Suppressor macrophage treated with lipopolysaccharide for 1 hour (primary cell): ENCODE measurements at places on chromosomes 1 and 21.
A peak's percentile ranks its signal among the peaks of the same experiment; 100 is the strongest.

DNA sequence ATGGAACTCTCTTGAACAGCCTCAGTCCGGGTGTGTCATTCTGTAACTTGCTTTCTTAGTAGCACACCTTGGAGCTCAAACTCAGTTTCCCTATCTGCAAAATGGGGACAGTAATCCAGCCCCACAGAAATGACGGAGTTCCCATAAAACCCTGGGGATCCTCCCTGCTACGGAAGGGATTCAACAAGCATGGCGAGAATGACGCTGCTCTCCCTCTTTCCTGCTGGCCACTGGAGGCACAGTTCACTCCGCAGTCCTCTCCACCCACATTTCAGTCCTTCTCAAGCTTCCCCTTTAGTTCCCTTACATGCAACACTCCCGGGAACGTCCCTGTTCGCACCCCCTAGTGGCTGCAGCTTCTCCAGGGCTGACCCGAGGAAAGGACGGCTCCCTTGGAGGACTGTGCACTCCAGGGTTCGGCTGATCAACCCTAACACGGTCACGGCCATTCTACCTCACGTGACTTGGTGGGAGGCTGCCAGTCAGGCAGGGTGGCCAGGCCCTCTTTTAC, 20.6 kb downstream of the RUNX3 start:
- DNase-seq, result peak; percentile 93

GRCh38 chr1:171566467-171566866, 55.6 kb upstream of the MYOCOS start:
- DNase-seq, result no peak

DNA sequence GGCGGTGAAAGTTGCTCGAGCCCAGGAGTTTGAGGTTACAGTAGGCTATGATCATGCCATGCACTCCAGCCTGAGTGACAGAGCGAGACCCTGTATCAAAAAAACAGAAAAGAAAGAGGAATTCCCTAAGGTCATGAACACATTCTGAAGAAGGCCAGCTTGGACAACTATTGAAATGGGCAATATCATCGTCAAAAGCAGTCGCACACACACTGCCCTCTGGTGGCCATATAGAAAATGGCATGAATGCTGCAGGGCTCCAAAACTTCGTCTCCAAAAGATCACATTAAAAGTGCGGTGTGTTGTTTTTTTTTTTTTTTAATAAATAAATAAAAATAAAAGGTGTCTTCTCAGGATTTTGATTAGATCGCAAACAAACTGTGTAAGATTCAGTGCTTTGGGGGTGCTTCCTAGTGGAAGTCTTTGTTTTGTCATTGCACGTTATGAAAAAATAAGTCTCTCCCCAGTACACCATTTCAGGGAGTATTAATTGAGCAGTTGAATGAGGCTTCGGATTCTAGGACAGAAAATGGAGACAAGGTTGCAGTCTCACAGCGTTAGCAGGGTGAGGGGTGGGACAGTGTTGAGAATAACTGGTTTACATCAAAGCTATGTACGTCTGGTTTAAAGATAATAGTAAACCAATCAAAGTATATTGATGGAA, 87.5 kb upstream of the FMN2 start:
- DNase-seq, result peak; percentile 51

DNA sequence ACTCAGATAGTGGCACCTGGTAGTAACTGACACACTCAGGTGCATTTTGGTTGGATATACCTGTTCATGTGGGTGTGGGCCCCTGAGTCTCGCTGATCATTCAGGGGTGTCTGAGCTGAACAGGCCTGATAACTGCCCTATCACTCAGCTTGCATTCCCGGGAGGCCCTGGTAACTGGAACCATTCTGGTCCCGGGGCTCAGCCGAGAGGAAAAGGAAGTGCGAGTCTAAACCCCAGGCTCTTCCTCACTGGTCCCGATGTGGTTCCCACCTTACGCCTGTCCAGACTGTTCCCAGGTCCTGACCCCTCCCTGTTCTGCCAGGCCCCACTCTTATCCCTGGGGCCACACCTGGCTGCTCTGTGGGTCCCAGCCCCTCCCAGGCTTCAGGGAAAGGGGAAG, 11.7 kb upstream of the CDK18 start:
- DNase-seq, result no peak

DNA sequence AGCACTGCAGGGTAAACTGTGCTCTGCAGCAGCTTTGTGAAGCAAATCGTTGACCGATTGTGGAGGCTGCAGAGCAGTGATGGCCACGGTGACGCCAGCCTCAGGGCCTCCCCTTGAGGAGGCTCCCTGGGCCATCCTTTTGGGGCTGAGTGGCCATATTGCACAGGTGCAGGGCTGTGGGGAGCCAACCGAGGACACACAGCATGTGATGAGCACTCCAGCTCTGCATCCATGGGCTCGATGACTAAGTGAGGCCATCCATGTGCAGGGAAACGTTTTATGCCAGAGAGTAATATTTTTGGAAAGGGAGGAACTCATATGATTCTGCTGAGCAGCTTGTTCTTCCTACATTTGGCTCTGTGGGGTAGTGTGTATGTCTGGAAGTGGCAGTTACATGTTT, 24.6 kb downstream of the KCNK1 start:
- DNase-seq, result no peak

GRCh38 chr1:110639724-110640386, 33.7 kb upstream of the KCNA2 start:
- peak; percentile 87 for DNase-seq

- DNase-seq, result peak; percentile 63
Observed at GRCh38 chr1:202802998-202803932, 5.0 kb downstream of the KDM5B start.

GRCh38 chr1:115436596-115436995, 98.5 kb upstream of the NGF start:
- no peak for DNase-seq

DNA sequence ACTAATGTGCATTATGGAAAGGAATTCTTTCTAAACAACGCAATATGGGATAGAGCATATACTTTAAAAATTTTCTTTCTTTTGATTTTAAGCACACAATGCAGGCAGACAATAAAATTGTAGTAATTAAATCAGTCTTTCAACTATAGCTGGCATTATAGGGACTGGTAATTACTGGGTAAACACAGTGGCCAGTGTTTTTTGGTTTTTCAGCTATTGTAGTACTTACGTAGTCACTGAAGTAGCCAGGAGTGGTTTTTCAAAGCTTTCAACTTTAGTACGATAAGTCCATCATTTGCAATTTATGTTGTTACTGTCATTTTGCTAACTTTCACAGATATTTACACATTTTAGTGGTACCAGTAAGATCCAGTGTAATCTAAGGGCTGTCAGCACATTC, 50.6 kb downstream of the RAB3GAP2 start:
- no peak for DNase-seq

DNA sequence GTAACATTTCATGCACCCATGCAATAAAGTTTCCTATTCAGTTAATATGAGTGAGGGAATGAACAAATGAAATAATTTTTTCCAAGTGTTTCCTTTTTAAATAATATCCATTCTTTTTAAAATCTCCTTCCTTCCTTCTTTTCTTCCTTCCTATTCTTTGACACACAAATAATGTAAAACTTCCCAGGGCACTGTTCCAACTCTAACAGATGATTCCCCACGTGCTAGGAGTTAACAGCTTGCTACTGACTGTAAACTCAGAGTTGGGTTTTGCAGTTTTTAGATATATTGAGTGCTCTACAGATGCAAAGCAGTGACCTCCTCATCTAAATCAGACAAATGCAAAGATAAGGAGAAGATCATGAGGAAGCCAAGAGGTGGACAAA, 54.0 kb upstream of the POU2F1 start:
- DNase-seq, result no peak

- no peak for DNase-seq
Observed at GRCh38 chr1:156901966-156902915, 8.7 kb downstream of the PEAR1 start.

- no peak for DNase-seq
Observed at GRCh38 chr1:235990330-235990795, 74.5 kb downstream of the NID1 start.

GRCh38 chr1:79100385-79100784, 93.9 kb upstream of the ADGRL4 start:
- DNase-seq, result no peak

DNA sequence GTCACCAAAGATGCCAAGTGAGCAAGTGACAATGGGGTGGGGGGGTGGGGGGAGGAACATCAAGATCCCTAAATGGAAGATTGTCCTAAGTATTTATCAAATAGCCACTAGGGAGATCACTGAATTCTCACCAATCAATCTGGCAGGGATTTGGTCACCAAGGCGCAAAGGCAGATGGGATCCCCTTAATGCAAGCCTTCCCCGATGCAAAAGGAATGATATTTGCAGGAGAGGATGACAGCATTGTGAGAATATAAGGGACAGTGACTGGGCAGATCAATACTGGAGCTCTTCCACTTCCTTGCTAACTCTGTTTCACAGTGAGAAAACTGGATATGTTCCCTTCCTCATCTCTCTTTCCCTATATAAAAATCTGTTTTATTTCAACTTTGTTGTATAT, 40.9 kb downstream of the DUSP10 start:
- DNase-seq, result no peak

- no peak for DNase-seq
Observed at GRCh38 chr1:12532405-12533315, 85.3 kb downstream of the DHRS3 start.

GRCh38 chr1:24873148-24873547, 56.9 kb downstream of the RUNX3 start:
- no peak for DNase-seq

GRCh38 chr1:156860113-156860627, 495 bp upstream of the NTRK1 start:
- peak; percentile 45 for DNase-seq

- peak; percentile 47 for DNase-seq
Observed at GRCh38 chr1:172121081-172121717, 279.9 kb downstream of the DNM3 start.

DNA sequence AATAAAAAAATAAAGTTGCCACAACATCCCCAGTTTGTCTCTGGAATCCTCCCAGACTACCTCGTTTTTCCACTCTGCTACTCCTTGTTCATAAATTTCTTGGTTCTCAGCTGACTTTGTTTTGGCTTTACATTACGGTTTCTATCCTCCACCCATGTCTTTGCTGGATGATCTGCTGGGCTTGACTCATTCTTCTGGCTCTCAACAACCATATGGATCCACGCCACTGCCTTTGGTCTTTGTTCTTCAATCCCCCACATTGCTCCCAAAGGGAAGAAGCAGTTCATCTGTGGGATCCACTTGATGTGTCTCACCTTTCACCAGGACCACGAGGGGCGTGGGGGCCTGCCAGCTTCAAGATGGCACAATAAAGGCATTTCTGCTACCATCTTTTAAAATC, 67.1 kb upstream of the NBL1 start:
- DNase-seq, result no peak

- no peak for DNase-seq
Observed at GRCh38 chr21:34046917-34047316, 26.5 kb upstream of the MRPS6 start.

GRCh38 chr1:162212713-162213112, 143.2 kb downstream of the NOS1AP start:
- DNase-seq, result no peak

- DNase-seq, result no peak
Observed at GRCh38 chr1:151986501-151987190, 7.0 kb downstream of the S100A10 start.

- DNase-seq, result peak; percentile 84
Observed at GRCh38 chr1:30782361-30783255, 25.0 kb upstream of the LAPTM5 start.

DNA sequence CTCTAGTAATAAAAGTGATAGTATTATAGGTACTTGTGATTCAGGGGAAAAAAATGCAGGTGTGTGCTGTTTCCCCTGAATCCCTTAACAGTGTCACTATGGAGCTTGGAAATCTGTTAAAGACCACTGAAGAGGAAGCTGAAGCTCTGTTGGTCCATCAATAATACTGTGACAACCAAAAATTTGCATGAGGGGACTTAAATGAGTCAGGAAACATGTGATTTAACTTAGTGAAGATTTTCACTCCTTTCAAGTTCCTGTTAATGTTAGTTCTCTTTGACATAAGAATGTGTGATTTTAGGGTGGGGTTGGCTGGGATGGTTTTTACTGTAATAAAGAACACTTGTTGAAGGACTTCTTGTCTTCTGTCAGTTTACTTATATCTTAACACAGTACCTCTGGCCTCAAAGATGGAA, 32.0 kb downstream of the VANGL2 start:
- peak; percentile 91 for DNase-seq

DNA sequence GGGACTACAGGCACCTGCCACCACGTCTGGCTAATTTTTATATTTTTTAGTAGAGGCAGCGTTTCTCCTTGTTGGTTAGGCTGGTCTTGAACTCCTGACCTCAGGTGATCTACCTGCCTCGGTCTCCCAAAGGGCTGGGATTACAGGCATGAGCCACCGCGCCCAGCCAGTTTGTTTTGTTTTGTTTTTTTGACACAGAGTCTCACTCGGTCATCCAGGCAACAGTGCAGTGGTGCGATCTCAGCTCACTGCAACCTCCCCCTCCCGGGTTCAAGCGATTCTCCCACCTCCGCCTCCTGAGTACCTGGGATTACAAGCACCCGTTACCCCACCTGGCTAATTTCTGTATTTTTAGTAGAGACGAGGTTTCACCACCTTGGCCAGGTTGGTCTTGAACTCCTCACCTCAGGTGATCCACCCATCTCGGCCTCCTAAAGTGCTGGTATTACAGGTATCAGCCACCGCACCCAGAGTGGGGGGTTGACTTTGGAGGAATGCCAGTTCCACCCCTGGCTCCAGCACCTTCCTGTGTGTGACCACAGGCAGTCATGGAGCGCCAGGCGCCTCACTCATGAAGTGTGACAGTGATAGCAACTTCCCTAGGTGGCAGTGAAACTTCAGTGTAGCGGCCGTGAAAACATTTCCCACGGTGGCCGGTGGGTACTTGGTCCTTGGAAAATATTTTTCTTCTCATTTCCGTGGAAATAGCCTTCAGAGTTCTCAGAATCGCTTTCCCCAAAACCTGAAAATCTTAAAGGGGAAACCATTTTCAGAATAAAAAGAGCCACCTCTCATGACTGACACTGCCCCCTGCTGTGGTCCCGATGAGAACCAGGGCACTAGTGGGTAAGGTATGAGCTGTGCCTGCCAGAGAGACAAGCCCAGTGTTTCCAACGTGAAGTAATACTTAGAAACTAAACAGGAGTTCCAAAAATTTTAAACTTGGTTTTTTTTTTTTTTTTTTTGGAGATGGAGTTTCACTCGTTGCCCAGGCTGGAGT, 48.6 kb downstream of the WDR4 start:
- DNase-seq, result no peak

GRCh38 chr1:95086949-95087533, 14.3 kb upstream of the ALG14 start:
- no peak for DNase-seq

DNA sequence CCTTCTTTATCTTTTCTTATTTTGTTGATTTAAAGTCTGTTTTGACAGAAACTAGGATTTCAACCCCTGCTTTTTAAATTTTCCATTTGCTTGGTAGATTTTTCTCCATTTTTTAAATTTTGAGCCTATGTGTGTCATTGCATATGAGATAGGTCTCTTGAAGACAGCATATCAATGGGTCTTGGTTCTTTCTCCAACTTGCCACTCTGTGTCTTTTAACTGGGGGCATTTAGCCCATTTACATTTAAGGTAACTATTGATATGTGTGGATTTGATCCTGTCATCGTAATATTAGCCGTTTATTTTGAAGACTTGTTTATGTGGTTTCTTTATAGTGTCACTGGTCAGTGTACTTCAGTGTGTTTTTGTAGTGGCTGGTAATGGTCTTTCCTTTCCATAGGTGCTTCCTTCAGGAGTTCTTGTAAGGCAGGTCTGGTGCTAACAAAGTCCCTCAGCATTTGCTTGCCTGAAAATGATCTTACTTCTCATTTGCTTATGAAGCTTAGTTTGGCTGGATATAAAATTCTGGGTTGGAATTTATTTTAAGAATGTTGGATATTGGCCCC, 223.9 kb downstream of the USP25 start:
- DNase-seq, result no peak
